ENCODE measurements at places on chromosomes 7 and 10.

DNA sequence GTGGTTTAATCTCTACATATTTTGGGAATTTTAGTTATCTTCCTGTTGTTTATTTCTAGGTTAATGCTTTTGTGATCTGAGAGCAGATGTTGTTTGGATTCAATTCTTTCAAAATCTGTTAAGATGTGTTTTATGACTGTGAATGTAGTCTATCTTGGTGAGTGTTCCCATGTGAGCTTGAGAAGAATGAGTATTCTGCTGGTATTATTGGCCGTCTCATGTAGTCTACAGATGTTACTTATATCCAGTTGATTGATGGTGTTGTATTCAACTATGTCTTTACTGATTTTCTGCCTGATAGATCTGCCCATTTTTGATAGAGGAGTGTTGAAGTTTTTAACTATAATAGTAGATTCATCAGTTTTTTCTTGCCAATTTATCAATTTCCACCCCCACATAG lies 141.4 kb upstream of the FOXP2 start:
- DNase-seq = no peak

DNA sequence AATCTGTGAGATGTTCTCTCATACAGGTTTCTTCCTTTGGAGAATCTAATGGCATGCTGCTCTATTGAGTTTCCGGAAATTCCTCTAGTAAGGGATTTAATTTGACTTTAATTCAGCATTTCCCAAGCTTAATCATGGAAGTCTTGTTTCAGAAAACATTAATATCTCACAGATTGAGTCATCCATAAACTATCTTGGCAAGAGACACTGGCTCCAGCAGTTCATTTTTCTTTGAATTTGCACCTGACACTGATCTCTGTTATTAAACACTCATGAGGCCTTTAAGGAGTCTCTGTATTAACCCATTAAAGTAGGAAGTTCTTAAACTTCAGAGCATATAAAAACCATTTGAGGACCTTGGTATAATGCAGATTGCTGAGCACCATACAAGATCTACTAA lies 3.6 kb upstream of the ITGB8 start:
- peak; percentile 40 for DNase-seq

DNA sequence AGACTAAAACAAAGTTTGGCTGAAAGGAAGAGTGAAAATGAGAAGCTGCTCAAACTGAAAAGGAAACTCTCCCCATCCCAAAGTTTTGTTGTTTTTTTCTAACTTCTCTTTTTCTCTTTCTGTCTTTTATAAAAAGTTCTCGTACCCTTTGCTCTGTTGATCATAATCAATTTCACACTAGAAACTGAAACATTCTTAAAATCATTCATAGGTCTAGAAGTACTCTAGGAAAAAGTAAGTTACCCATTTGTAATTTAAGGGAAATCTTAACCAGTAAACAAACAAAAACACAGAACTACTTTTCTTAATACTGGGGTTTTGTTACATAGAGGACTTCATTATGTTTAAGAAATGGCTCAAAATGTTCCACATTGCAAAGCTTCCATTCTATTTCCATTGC lies 339.8 kb downstream of the SEMA3D start:
- DNase-seq = no peak

- no peak for DNase-seq
Observed at GRCh38 chr10:5478694-5479305, 20.6 kb downstream of the CALML5 start.

- no peak for DNase-seq
Observed at GRCh38 chr10:100528123-100528886, 1.4 kb downstream of the NDUFB8 start.

DNA sequence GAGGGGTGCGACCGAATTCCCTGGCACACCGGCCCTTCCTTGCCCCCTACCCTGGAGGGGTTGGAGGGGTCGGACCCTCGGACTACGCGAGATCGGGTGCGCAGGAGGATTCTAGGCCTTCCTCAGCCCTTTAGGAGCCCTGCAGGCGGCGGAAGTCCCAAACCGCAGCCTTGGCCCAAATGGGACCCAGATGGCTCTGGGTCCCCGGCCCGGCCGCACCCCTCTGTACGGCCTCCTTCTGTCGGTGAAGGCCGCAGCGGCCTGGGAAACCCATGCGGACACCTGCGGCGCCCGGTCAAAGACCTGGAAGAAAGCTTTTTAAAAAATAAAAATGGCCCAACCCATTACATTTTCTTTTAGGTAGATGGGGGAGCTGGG lies 2.4 kb upstream of the VAX1 start:
- DNase-seq = no peak

GRCh38 chr7:102376964-102377466 lies 19.1 kb upstream of the PRKRIP1 start:
- DNase-seq = no peak

- DNase-seq = no peak
Observed at GRCh38 chr7:37729181-37729580, 45.6 kb downstream of the GPR141 start.

DNA sequence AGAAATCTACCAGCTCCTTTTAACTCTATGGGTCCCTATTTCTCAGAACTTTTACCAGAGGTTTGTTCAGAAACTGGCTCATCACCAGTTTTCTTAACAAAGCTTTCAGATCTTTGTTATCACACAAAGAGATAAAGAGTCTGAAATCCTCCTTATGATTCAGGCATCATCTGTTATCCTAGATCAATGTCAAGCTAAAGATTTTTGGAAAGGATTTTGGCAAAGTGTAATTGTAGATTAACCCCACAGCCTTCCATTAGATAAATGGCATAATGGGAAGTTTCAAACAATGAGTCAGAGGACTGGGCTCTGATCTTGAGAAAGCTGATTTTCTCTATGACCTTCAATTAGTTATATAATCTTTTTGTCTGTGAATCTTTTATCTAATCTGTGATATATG lies 192.2 kb downstream of the NXPH1 start:
- no peak for DNase-seq

DNA sequence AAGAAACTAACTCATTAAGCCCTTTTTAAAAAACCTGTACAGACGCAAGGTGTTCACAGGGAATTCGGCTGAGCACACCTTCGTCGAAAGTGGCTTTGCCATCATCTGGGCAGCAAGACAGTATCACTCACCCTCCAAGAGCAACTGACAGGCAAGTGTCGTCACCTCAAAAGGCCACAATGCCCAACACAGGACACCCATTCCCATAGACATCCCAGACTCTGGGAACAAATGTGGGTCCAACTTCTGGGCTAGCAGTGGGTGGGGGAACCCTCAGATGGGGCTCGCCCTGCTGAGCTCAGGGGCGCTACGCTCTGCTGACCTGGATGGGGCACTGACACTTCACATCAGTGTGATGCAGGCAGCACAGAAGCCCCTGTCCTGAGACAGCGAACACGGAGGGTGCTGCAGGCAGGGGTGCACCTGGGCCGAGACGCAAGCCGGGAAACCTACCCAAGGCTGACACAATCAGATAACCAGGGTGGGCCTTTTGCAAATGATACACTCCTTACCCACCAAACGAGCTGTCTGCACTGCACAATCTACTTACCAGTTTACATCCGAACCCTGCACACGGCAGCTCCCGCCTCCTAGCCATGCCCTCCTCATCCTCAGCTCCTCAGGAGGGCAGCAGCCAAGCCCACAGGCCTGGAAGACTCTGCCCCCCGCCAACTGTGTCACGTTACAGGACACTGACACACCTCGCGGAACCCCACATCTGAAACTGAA lies 1.7 kb downstream of the DIP2C start:
- no peak for DNase-seq

- no peak for DNase-seq
Observed at GRCh38 chr10:117928741-117929140, 118.0 kb downstream of the RAB11FIP2 start.

GRCh38 chr10:52313933-52314821 lies at the start of gene DKK1:
Gene DKK1, plus strand, starts transcription at chr10:52314281. Its CDS starts 154 bp downstream, at chr10:52314435.
- peak; percentile 92 for DNase-seq

- DNase-seq = no peak
Observed at GRCh38 chr7:65951837-65952578, 30.0 kb downstream of the GUSB start.

DNA sequence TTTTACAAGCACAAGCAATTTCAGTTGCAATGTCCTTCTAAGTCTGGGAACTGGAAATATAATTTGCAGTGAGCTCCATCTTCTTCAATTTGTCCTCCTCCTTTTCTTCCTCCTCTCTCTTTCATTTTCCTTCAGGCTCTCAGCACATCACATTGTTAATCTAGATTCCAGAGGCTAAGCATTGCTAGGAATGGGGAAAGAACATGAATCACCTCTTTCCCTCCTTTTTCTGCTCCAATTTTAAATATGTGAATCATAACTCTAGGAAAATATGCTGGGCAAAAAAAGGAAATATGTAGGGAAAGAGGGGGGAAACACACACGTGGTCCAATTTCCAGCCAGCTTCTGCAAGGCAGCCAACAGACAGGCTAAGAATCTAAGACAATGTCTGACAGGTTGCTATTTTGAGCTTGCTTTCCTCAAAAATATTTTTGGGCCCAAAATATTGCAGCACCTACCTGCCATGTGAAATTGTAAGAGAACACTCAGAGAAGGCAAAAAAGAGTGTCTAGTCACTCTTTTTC lies 72.7 kb upstream of the NUPR2 start:
- no peak for DNase-seq

DNA sequence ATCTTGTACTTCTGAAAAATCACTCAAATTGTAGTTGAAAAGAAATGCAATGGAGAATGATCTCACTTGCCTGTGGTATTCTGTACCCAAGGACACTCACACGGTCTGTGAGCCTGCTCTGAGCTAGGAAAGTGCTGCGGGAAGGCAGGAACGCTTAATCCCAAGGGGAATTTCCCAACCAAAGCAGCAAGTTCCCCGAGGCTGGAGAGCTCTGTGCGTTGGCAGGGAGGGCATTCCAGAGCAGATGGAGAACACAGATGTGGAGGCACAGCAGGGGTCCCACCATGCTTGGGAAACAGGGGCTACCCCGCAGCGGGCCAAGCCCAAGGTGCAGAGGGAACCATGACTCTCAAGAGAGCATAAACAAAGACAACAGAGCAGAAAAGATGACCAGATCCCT lies 13.6 kb downstream of the SVIL start:
- peak; percentile 97 for DNase-seq

DNA sequence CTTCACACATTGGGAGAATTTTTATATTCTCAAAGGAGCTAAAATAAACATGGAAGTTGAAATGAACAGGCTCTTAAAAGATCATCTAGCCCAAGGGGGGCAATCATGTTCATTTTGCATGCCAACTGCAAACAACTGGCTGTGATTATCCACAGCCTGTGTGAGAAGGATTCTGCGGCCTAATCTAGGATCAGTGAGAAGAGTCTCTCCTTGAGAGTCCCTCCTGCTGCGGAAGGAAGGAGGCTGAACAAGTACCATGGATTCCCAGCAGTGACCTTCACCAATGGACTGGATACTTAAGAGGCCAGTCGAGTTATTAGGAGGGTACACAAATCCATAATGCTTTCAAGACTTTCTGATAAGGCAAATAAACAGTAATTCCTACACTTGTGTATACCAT lies 76.7 kb downstream of the IGF2BP3 start:
- DNase-seq = no peak

DNA sequence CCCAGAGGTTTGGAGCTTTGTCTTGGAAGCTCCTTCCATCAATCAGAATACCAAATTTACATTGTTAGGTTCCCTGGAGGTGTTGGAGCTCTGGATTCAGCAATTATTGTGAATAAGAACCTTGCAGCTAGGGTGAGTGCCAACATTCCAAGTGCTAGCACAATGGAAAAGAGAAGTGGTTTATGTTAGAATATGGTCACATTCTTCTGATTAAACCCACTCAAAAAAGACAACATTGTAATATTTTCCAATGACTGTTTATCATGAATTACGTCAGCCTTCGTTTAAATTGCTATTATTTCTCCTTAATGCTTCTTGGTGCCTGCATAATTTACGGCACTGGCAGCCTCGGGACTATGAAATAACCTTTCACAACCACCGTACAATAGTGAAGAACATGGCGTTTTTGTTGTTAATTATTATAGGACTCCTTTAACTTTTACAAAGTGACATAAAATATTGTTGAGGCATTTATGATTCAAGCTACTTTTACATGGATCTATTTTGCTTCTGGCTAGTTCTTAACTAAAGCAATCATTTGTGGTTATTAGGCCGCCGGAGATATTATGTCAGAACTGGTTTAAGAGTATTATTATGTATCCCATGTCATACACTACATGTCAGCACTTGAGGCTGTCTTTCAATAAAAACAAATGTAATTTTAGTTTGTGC lies 117.7 kb downstream of the ARID5B start:
- no peak for DNase-seq

DNA sequence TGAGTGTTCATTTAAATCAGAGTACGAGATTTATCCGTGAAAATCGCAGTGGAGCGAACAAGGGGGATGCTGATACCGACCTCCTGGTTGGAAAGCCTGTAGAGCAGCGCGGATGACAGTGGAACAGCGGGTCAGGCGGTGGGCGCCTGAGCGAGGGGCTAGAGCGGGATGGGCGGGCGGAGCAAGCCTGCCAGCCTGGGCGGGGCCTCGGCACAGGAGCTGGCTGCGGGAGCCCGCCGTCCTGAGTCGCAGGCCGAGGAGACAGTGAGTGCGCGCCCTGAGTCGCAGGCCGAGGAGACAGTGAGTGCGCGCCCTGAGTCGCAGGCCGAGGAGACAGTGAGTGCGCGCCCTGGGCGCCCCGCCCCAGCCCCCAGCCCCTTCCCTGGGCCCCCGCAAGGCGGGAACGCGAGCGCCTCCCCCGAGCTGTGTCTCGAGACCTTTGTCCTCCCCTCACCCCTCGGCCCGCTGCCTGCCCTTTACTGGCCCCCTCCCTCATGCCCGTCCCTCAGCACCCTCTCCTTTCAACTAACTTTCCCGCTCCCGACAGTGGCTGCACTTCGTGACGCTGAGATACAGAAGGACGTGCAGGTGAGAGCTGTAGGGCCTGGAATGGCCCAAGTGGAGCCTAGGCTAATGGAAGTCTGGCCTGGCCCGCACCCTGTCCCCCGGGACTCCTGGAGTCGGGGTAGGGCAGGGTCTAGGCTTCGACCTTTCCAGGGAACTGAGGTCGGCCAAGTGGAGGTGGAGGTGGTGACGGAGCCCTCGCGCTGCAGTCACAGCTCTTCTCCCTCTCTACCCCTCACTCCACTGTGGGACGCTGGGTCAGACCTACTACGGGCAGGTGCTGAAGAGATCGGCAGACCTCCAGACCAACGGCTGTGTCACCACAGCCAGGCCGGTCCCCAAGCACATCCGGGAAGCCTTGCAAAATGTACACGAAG lies at the start of gene AS3MT:
AS3MT (plus strand) TSS at position 213 of the 941 bp plus-strand sequence; CDS start at position 336, 123 bp downstream.
- DNase-seq = peak; percentile 69

GRCh38 chr10:130561681-130562080 lies 425.5 kb downstream of the GLRX3 start:
- no peak for DNase-seq

DNA sequence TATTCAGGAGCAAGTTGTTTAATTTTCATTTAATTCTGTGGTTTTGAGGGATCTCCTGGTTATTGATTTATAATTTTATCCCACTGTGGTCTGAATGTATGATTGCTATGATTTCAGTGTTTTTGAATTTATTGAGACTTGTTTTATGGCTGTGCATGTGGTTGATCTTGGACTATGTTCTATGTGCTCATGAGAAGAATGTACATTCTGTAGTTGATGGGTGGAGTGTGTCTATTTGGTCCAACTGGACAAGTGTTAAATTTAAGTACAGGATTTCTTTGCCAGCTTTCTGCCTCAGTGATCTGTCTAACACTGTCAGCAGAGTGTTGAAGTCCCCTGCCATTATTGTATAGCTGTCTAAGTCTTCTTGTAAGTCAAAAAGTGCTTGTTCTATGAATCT lies 34.8 kb upstream of the KIF5B start:
- DNase-seq = no peak

GRCh38 chr10:71632896-71633600 lies 86.5 kb downstream of the C10orf105 start:
- no peak for DNase-seq

GRCh38 chr10:61764486-61764885 lies 101.8 kb downstream of the CABCOCO1 start:
- DNase-seq = no peak

- no peak for DNase-seq
Observed at GRCh38 chr7:25694211-25694610, 457.8 kb upstream of the NFE2L3 start.
